Activated T-helper 1 cell treated with anti-CD3 and anti-CD28 coated beads, Interleukin-12 subunit alpha, Interleukin-12 subunit beta, Interleukin-2, Interleukin-4 antibody, amounts not matched to agents 30 ng/mL and 10 ng/mL and 1 ng/mL, durations not matched to agents 14 hours and 24 hours and 36 hours (primary cell): ENCODE measurements at places on chromosomes 5 and 9. TPM values are rescaled to one million over a fixed set of nuclear protein-coding genes. Genes with fewer than 3 reads are reported as not detected.

DNA sequence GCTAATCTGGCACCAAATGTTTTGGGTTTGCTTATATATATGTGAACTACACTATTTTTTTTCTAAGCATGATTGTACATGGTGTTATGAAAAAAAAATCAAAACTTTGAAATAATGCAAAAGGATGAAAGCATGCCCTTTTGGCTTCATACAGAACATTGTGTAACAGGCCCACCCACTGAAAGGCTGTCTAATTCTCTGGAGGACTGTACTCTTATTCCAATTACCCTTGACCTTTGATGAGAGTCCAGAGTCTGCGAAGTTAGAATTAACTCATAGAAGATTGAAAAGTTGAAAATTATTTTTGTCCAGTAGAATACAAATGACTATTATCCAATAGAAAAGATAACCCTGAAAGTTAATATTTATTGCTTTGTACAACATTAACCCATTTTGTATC is 117.4 kb downstream of the ADAMTS12 start:
- H3K36me3 ChIP-seq, result no peaks in the 10 kb centered on the region
- peaks cover 4% of the 10 kb centered on the region for H3K27me3 ChIP-seq
- no peak overlapping the region for H3K4me3 ChIP-seq

GRCh38 chr9:134327671-134328231 is 1.5 kb downstream of the RXRA start:
- H3K36me3 ChIP-seq, result no peaks in the 10 kb centered on the region
- no peak overlapping the region for H3K27ac ChIP-seq
- no peak overlapping the region for H3K4me3 ChIP-seq

GRCh38 chr5:142602720-142603245 is 83.1 kb downstream of the FGF1 start:
- H3K36me3 ChIP-seq, result no peaks in the 10 kb centered on the region
- H3K4me1 ChIP-seq, result no peaks in the 10 kb centered on the region
- no peak overlapping the region for H3K4me3 ChIP-seq
- H3K27ac ChIP-seq, result no peak overlapping the region
- H3K27me3 ChIP-seq, result peaks cover 9% of the 10 kb centered on the region

IL9 gene
- total RNA-seq, result 0.36 and 2.0 TPM in 2 replicates

GPRIN1 gene
- total RNA-seq, result 3.1 and 3.2 TPM in 2 replicates

NR5A1 gene
- total RNA-seq, result not detected in 2 replicates
